ENCODE measurements at places on chromosomes 1 and 21. TPM values are rescaled to one million over a fixed set of nuclear protein-coding genes. Genes with fewer than 3 reads are reported as not detected.

The ST7L gene
- polyA plus RNA-seq, result 27.1 TPM

DNA sequence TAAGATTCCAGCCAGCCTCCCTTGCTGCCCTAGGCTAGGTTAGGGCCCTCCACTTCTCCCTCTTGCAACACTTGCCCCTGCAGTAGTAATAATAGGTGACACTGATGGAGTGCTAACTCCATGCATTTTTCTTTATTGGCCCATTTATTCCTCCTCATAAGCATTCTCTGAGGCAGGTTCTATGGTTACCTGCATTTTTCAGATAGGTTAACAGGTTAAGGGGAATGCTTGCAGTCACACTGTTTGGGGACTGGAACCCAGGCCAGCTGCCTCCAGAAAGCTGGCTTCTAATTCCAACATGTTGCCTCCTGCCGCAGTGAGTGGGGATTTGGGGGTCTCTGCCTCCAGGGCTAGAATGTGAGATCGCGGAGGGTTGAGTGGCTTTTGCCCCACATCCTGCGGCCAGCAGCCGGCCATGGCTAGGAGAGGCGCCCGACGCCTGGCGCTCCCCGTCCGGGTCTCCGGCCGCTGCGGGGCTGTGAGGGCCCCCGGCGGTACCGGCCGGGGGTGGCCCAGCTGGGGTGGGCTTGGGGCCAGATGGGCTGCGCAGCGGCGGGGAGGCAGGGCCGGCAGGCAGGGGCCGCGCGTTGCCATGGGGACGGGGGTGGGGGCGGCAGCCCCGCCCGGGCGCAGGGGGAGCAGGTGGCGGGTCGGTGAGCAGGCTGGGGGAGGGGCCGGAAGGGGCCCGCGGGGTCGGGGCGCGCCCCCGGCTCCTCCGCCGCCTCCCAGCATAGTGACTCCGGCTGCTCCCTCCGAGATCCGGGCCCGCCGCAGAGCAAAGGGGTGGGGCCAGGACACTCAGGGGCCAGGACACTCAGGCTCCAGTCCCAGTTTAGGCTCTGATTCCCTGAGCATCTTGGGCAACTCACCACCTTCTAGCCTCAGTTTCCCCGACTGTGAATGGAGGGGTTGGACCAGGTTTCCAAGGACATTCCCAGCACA lies 68.4 kb upstream of the SSBP3 start:
- DNase-seq, result peak; percentile 65

DNA sequence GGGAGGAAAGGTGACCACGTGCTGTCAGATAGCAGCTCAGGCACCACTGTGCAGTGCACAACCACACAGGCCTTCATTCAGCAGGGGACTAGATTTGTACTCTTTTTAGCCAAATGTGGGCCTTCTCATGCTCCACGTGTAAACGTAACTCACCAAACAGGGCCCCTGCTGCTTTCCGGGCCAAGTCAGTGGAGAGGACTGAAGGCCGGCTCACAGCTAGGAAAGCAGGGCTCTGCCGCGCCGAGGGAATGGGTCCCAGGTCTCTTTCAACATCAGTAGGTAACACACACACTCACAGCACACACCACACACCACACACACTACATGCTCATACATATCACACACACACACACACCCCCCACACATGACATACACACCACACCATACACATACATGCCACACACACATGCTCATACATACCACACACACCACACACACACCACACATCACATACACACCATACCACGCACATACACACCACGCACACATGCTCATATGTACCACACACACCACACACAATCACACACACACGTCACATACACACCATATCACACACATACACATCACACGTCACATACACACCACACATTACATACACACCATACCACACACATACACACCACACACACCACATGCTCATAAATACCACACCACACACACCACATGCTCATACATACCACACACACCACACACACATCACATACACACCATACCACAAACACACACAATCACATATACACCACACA lies 124.0 kb upstream of the ERG start:
- no peak for DNase-seq

DNA sequence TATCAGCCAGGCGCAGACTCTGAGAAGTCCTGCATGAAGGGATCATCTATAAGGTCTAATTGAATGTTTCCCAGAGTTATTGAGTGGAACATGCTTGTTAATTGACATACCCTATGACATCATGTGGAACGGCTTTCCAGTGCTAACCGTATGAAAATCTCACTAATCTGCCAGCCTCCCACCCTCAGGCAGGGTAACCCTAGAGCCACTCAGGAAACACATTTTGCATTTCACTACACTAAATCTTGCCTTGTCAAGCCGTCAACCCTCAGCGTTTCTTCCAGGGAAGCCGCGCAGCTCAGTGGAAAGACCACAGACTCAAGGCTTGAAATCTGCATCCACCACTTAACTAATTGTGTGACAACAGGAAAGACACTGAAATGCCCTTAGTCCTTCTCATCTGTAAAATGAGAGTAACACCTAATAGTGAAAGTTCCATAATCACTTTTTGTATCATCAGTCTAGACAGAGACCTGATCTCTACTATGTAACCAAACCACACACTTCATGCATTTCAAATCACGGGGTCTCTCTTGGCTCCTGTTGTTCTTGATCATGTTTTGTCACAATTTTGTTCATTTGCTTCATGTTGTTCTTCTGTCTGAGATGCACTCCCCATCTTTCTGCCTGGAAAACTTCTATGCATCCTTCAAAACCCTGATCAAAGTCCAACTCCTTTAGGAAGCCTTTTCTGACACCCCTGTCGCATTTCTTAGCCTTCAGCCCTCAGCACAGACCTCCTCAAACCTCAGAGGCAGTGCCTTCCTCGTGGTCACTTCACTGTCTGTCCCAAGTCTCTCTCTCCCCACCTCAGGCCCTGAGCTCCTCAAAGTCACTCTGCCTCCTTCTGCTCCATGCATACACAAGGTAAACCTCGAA lies 246.5 kb downstream of the TOMM20 start:
- DNase-seq, result no peak

DNA sequence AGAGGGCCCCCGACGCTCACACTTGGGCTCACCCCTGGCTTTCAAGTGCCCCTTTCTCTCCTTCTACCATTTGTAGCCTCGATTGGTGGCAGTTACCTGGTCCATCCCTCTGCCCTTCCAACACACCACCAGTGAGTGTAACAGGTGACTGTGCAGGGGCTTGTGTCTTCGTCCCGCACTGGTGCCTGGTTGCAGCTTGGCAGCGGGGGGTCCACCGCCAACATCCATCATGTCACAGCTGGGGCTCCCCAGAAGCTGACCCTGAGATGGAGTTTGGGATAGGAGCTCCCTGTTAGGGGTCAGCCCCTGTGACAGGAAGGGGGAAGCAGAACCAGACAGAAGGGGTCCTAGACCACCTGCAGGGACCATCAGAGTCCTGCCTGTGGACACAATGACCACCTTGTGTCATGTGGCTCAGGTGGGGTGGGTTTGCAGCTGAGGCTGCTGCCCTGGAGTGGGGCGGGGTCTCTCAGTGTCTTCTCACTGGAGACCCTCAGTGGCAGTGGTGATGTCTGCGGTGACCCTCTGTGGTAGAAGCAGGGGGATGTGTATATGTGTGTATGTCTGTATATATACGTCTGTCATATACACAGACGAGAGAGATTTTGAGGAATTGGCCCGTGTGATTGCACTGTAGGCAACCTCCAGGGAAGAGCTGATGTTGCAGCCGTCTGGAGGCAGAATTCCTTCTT lies 3.6 kb upstream of the CALML6 start:
- DNase-seq, result no peak

The LRRC38 gene
- polyA plus RNA-seq, result not detected

GRCh38 chr1:217059401-217059800 lies 336.2 kb upstream of the ESRRG start:
- no peak for DNase-seq

GRCh38 chr1:46137916-46138315 lies 5.5 kb upstream of the PIK3R3 start:
- no peak for DNase-seq

DNA sequence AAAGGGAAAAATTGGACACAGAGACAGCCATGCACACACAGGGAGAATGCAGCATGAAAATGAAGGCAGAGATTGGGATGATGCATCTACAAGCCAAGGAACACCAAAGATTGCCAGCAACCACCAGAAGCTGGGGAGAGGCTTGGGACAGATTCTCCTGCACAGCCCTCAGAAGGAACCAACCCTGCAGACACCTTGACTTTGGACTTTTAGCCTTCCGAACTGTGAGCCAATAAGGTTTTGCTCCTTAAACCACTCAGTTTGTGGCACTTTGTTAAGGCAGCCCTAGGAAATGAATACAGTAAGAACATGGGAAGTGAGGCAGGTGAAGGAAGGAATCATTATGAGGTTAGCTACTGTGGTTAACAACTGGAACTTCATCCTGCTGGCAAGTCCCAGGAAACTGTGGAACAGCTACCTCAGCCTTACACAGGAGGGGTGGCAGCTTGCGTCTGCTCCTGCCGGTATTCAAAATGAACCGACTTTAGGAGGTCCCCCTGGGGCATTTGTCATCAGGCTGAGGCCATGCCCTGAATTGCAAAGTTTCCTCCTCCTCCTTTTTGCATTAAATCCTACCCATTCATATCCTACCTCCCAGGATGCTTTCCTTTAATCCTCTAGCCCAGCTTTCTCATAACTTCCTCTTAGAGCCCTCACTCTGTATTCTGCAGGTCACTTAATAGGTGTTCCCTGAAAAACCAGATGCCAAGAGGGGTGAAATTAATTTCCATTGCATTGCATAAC lies 15.4 kb downstream of the CD247 start:
- no peak for DNase-seq

GRCh38 chr1:42765269-42765668 lies 1.6 kb downstream of the P3H1 start:
- no peak for DNase-seq

DNA sequence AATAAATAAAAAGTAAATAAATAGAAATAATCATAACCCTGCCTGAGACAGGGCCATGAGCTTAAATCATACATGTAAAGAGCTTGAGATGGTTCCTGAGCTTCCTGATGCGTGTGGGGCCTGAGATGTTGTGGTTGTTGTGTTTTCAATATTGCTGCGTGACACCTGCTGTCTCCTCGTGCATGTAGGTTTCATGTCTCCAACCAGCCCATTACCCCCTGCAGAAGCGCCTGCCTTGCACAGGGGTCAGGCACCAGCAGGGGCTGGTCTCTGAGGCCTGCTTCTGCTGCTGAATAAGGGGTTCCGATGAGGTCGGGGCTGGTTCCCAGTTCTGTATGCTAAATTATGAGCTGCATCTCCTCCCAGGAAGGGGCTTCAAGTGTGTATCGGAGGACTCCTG lies 15.9 kb downstream of the UMODL1 start:
- no peak for DNase-seq

DNA sequence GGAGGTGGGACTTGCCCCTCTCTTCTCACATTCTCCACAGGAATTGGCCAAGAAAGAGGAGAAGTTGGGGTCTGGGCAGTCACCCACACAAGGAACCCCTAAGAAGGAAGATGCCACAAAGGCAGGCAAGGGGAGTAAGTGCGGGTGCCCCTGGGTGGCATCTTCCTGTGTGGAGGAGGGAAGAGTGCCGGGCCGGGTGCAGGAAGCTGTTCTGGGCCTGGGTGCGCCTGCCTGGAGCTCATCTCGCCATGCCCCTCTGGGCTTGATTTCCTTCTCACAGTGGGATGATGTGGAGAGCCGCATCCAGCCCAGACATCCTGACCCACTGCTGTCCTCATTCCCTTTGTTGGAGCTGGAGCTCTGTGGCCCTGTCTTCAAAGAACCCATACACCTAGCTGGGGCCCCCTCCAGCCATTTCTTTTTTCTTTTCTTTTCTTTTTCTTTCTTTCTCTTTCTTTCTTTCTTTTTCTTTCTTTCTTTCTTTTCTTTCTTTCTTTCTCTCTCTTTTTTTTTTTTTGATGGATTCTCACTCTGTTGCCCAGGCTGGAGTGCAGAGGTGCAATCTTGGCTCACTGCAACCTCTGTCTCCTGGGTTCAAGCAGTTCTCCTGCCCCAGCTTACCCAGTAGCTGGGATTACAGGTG lies 9.3 kb downstream of the LRRC71 start:
- no peak for DNase-seq

GRCh38 chr21:26719750-26720149 lies 125.5 kb downstream of the ADAMTS1 start:
- no peak for DNase-seq

The KRTAP26-1 gene
- not detected for polyA plus RNA-seq

The SHISA4 gene
- 22.8 TPM for polyA plus RNA-seq

The SMYD2 gene
- 65.7 TPM for polyA plus RNA-seq

- DNase-seq, result no peak
Measured at GRCh38 chr1:61887931-61888564, 145.8 kb downstream of the PATJ start.

- no peak for DNase-seq
Measured at GRCh38 chr21:35563885-35564451, 496.4 kb downstream of the SETD4 start.

The SYPL2 gene
- polyA plus RNA-seq, result 17.0 TPM

The ZNF697 gene
- 0.25 TPM for polyA plus RNA-seq

The RAP1A gene
- 18.3 TPM for polyA plus RNA-seq

The GRIK3 gene
- 0.27 TPM for polyA plus RNA-seq

GRCh38 chr21:19461481-19462205 lies 1058.1 kb upstream of the TMPRSS15 start:
- DNase-seq, result no peak

GRCh38 chr1:226653311-226653921 lies 85.7 kb downstream of the ITPKB start:
- DNase-seq, result no peak

The S100A1 gene
- polyA plus RNA-seq, result not detected

- no peak for DNase-seq
Measured at GRCh38 chr21:43922949-43923348, 57.9 kb downstream of the AGPAT3 start.

The NBPF19 gene
- polyA plus RNA-seq, result 4.3 TPM

DNA sequence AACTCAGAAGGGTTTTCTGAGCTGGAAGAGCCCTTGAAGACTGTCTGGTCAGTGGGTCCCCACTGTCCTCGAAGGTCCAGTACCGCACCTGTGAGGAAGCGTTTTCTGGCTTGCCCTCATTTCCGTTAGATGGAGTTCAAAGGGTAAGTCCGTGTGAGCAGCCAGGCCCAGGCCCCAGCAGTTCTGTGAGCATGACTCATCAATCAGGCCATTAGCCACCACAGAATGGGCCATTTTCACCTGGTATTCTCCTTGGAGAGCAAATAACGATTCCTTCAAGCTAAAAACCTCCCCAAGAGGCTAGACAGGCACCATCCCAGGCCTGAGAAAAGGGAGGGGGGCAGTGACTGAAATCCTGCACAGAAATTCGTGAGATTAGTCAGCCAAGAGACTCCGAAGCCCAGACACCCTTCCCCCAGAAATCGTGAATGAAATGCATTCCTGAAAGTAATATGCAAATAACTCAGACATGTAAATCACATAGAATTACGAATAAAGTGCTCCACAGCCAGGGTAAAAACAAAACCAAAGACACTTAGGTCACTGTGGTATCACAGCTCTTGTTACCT lies 66.0 kb downstream of the BCAR3 start:
- peak; percentile 64 for DNase-seq

The HTR1D gene
- polyA plus RNA-seq, result not detected

DNA sequence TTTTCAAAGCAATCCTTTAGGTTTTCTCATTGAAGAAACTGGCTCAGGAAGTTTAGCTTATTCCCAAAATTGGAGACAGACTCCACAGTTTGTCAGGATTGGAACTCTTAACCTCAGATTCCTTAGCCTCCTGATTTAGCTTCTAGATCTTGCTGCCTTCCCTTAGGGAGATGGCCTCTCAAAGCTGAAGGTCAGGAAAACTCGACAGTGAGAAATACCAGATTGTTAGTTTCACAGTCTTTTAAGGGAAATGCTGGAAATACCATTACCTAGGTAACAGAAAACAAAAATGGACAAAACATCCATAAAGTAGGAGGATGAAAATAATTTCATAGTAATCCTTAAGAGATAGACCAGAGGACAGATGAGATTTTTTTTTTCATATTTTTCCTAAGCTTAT lies 7.8 kb downstream of the RASAL2 start:
- DNase-seq, result no peak

- DNase-seq, result peak; percentile 52
Measured at GRCh38 chr1:200670242-200671118, 773 bp upstream of the DDX59 start.

Data from cardiac muscle cell (in vitro differentiated cells and primary cell).